ENCODE measurements at places on chromosomes 3 and 15. TPM values are rescaled to one million over a fixed set of nuclear protein-coding genes. Genes with fewer than 3 reads are reported as not detected.

SEMA7A gene
- 25.8 TPM for total RNA-seq

CORO2B gene
- 28.0 TPM for total RNA-seq

WDR49 gene
- total RNA-seq = 6.9 TPM

MKRN2OS gene
- total RNA-seq = not detected

SCAANT1 gene
- total RNA-seq = not detected

CFAP91 gene
- total RNA-seq = 4.9 TPM

SNRPA1 gene
- total RNA-seq = 17.7 TPM

PLSCR2 gene
- total RNA-seq = not detected

ZCWPW2 gene
- total RNA-seq = 4.2 TPM

DUOX2 gene
- total RNA-seq = not detected

CCK gene
- 24.3 TPM for total RNA-seq

AGBL1 gene
- 0.98 TPM for total RNA-seq

WNT5A gene
- total RNA-seq = 8.1 TPM

FYCO1 gene
- 3.4 TPM for total RNA-seq

PLA1A gene
- under 0.01 TPM for total RNA-seq

IL5RA gene
- total RNA-seq = 0.49 TPM

NUP210 gene
- 7.6 TPM for total RNA-seq

LDHAL6B gene
- total RNA-seq = not detected

TMEM266 gene
- 3.2 TPM for total RNA-seq

PPP2R3A gene
- 29.7 TPM for total RNA-seq

COPB2 gene
- 70.1 TPM for total RNA-seq

OCA2 gene
- total RNA-seq = 2.7 TPM

GLDN gene
- total RNA-seq = 2.7 TPM

TGM4 gene
- not detected for total RNA-seq

PIERCE2 gene
- 2.5 TPM for total RNA-seq

ARHGEF26 gene
- 7.9 TPM for total RNA-seq

TRIM71 gene
- total RNA-seq = 2.5 TPM

TUBGCP4 gene
- total RNA-seq = 18.9 TPM

GRAMD1C gene
- total RNA-seq = 6.4 TPM

SLC7A14 gene
- 5.2 TPM for total RNA-seq

SCAP gene
- 45.7 TPM for total RNA-seq

RETNLB gene
- total RNA-seq = not detected

MAP1A gene
- 35.2 TPM for total RNA-seq

CCDC39 gene
- 0.49 TPM for total RNA-seq

PEX5L gene
- 47.5 TPM for total RNA-seq

CPNE4 gene
- 7.9 TPM for total RNA-seq

HRH1 gene
- total RNA-seq = 1.7 TPM

NEK11 gene
- total RNA-seq = 18.4 TPM

ZFYVE19 gene
- total RNA-seq = 14.5 TPM

KIF7 gene
- 4.4 TPM for total RNA-seq

GOLGA8S gene
- under 0.01 TPM for total RNA-seq

PATL2 gene
- total RNA-seq = not detected

MYEF2 gene
- total RNA-seq = 88.0 TPM

HIGD1A gene
- total RNA-seq = 87.8 TPM

LSMEM2 gene
- total RNA-seq = not detected

PSTPIP1 gene
- total RNA-seq = not detected

CHRNA3 gene
- total RNA-seq = under 0.01 TPM

RASL12 gene
- 2.2 TPM for total RNA-seq

NOX5 gene
- not detected for total RNA-seq

UACA gene
- total RNA-seq = 20.9 TPM
